ENCODE measurements at places on chromosomes 5 and 9.

GRCh38 chr9:112044186-112044585 lies 130.9 kb downstream of the SUSD1 start:
- no peak for DNase-seq

DNA sequence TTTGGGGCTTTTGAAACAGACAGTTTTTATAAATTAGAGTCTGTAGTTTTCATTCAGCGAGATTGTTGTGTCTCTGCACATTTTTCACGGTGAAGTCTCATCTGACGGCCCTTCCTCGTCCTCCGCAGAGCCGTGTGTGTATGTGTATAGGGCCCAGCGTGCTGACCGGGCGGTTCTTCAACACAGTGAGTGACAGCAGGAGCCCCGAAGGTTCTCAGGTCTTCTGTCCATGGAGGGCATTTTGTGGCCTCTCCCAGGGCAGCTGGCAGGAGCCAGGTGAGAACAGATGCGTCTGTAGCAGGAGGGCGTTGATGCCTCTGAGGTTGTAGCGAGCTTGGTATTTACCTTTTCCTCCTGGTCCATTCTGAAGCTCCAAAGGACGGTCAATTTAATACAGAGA lies 116.0 kb upstream of the LPCAT1 start:
- DNase-seq: no peak

DNA sequence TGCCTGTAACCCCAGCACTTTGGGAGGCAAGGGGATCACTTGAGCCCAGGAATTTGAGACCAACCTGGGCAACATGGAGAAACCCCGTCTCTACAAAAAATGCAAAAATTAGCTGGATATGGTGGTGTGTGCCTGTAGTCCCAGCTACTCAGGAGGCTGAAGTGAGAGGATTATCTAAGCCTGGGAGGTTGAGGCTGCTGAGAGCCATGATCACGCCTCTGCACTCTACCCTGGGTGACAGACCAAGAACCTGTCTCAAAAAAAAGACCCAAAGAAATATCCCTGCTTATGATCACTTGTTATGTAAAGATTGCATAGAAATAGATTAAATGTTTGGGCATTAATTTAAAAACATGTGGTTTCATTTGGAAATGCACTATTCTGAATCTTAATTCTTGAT lies 125.1 kb downstream of the UGCG start:
- no peak for DNase-seq

- DNase-seq: no peak
These were observed 23.0 kb downstream of the TMEM232 start for GRCh38 chr5:110703481-110703880.

DNA sequence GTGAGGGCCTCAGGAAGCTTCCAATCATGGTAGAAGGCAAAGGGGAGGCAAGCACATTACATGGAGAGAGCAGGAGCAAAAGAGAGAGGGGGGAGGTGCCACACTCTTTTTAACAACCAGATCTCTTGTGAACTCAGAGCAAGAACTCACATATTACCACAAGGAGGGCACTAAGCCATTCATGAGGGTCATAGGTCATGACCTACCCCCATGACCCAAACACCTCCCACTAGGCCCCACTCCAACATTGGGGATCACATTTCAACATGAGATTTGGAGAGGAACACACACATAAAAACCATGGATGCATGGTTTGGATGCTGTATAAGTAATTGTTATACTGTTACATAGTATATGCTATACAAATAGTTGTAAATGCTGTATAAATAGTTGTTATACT lies 17.5 kb downstream of the POLK start:
- no peak for DNase-seq

- DNase-seq: no peak
These were observed 1594.1 kb downstream of the EFNA5 start for GRCh38 chr5:106076655-106077054.

GRCh38 chr5:1003296-1003937 lies 5.2 kb upstream of the NKD2 start:
- no peak for DNase-seq

GRCh38 chr5:72390836-72391235 lies 70.7 kb downstream of the PTCD2 start:
- no peak for DNase-seq

DNA sequence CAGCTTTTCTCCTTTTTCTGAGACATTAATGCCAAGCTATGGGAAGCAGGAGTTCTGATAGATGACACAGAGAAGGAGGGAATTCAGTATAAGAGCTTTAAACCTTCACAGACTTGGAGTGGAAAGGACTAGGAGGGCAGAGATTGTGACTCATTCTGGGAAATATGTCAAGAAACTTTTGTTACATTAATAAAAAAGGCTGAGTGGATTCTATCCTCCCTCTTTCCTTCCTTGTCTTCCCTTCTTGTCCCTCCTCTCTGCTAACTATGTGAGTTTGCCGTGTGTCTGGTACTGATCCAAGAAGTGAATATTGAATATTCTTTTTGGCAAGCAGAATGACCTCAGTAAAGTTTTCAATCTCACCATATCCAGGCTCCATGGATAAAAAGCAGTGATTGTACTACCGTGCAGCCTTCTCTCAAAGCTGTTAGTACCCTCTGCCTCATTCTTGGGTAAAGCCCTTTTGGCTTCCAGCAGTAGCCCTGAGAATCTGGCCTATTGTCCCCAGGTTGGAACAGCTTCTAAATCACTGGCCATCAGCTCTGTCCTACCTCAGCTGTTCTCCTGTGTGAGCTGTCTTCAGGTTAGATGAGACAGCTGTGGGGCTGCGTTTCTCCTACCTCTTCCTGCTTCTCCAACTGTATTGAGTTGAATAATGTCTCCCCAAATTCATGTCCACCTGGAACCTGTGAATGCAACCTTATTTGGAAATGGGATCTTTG lies 73.9 kb downstream of the ATG10 start:
- no peak for DNase-seq

DNA sequence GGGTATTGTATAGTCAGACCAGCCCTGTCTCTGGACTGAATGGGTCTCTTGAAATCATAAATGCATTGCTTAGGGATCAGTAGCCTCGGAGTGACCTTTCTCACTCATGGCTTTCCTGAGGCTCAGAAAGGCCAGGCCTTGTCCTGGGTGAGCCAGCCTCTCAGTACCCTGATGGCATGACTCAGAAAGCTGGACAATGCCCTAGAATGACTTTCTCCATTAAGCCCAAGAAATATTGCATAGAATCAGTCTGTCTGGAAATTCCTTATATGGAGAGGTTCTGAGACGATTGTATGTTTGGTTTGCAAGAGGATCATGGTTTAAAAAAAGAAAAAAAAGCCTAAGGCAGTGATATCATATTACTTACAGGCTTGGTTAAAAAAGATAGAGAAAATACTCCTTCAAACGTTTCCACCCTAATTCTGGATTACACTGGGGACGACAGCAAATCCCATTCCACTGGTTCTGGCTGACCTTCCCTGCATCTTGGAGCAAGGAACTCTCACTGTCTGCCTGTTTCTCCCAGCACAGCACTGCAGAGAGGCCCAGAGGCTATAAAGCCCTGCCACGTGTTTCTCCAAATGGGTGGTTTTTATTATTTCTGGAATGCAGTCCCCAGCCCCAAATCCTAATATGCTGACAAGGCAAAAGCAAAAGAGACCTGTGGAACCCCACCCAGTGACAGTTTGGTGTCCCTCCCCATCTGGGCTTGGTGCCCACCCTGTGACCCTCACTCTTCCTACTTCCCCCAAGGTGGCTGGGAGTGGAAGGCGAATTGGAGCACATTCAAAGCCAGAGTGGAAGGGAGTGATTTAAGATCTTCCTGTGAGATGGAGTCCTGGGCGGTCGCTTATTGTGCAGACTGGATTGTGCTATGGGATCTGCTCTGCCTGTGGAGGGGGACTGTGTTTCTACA lies 34.4 kb downstream of the MAP1B start:
- DNase-seq: no peak

DNA sequence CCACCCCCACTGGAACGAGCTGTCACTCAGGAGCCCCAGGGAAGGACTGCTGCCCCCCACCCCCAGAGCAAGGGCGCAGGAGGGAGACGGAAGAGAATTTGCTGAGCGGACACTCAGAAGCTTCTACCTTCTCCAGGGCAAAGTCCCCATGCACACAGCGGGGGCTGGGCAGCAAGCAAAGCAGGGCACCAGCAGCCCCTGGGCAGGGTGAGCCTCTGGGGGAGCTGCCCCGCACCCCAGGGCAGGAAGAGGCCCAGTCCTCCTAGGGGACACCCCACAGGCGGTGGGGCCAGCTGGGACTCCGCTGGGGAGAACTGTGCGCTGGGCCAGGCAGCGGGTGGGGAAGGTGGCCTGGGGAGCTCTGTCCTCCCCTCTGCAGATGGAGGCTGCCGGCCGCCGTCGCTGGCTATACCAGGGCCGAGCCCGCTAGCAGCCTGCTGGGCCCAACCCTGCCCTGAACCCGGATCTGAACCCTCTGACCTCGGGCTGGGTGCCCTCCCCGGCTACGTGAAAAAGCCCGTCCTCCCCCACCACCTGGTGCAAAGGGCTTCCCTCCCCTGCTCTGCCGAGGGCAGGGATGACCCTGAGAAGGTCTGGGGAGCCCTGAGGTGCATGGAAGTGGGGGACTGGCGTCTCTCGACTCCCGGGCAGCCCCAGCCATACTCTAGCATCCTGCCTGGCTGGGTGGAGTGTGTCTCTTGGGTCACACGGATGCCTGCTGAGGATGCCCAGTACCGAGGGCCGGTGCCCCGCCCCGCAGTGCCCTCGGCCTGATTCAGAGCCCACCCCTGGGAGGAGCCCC lies 597 bp upstream of the SLC34A3 start:
- no peak for DNase-seq

DNA sequence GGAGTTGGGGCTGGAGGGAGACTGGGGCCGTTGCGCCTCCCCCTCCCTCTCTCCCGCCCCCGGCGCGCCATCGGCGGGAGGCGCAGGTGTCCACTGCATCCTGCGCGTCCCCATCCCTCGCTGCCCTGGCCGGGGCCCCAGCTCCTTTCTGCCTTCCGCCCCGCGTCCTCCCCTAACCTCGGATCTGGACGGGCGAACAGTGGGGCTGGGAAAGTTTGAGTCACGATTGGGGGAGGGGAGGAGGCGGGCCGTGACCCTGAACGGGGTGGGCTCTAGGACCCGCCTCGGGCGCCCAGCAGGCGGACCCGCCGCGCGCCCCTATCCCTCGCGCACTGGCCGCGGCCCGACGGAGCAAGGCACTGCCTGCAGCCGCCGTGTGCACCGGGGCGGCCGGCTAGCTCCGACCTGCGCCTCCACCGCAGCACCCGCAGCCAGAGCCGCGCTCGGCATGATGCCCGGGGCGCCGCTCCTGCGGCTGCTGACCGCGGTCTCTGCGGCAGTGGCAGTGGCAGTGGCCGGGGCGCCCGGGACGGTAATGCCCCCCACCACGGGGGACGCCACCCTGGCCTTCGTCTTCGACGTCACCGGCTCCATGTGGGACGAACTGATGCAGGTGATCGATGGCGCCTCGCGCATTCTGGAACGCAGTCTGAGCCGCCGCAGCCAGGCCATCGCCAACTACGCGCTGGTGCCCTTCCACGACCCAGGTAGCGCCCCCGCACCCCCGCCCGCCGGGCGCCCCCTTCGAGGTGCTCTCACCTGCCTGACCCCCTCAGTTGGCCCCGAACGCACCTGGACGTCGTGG lies at the start of gene HMCN2:
HMCN2 (plus strand) TSS at position 330 of the 805 bp plus-strand sequence; CDS start at position 449, 119 bp downstream.
- no peak for DNase-seq

DNA sequence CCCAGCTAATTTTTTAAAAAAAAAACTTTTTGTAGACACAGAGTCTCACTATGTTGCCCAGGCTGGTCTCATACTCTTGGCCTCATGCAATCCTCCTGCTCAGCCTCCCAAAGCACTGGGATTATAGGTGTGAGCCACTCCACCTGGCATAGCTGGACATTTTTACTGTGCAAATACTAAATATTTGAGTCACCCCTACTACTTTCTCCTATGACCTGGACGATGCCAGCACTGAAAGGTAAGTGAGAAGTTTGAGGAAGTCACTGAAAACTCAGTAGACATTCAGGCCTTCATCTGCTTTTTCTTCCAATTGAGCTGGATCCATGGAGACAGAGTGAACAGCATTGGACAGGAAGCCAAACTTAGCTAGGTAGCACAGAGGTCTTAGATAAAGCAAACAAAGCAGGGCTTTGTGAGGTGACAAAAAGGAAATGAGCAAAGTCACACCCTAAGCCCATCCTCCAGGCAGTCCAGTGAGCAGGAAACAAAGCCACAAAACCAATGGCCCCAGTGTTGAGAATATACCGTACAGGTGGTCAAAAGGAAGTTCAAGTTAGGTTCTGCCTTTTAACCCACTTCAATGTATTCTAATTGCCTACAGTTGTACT lies 192.6 kb upstream of the RASA1 start:
- no peak for DNase-seq

DNA sequence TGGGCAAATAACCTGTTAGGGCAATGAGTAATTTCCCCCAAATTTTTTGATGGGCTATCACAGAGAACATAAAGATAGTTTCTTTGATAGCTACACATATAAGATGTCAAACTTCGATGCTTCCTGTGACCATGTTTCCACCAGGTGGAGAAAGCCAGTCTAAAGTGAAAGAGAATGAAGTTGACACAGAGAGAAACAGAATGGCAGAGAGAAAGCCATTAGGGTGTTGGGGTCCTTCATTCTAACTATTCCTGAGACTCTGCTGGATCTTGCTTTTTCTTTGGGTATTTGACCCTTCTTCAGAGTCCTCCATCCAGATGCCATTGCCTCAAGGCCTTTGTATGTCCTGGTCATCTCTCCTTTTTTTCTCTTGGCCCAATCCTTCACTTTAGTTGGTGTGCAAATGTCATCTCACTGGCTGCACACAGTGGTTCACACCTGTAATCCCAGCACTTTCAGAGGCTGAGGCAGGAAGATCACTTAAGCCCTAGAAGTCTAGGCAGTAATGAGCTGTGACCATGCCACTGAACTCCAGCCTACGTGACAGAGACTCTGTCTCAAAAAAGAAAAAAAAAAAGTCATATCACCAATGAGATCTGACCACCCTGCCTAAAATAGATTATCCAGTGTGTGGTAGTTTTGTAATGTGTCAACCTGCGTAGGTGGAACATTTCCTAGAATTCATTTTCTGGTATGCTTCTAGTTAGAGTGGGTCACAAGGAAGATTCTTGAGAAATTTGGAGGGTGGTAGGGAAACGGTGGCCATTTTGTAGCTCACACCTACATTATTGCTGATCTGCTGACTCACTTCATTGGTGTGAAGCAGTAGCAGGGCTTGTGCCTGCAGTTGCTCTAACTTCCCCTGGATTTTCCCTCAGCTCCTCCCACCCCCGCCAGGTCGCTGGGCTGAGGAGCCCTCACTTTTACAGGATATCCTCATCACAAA lies 20.8 kb upstream of the KIF2A start:
- peak; percentile 19 for DNase-seq

DNA sequence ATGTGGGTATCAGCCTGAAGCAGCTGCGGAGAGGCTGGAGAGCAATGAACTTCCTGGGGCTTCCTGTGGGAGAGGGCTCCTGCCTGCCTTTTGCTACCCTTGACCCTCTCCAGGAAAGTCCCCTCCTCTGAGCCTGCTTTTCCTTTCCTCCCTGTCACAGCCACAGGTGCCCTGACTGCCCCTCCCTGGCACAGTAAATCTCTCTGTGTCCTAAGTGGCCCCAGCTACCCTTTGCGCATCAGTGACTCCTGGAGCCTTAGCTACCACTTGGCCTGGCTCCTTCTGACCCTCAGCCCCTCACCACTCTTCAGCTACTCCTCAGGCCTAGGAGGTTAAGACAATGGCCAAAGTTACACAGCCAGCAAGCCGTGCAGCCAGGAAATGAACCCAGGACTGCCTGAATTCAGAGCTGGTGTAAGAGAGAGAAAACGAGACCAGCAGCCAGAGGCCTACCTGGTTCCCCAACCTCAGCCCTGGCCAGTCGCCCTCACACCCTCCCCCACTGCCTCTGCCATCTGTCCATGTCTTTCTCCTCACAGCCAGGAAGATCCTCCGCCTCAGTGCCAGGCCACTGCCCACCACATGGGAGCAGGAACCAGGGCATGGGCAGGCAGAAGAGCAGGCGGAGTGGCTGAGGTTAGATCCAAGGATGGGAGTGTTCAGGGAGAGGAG lies 18.6 kb downstream of the CNTFR start:
- DNase-seq: no peak
